ENCODE measurements at places on chromosomes 7 and 10.

DNA sequence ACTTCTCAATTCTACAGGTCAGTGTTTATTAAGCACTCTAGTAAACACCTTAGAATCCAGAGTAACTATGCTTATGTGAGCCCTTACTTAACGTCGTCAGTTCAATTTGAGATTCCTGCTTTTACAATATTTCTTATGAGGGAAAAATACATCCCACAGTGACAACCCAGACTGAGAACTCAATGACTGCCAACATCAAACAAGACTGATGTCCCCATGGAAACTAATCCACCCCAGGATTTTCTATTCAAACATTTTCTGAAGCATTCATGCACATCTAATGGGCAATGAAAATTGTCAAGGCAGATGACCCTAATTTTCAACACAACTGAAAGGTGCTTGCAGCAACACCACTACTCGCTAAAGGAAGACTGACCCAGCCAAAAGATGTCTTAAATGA lies 67.0 kb downstream of the ATE1 start:
- DNase-seq = no peak

- DNase-seq = peak; percentile 22
Measured at GRCh38 chr7:105493923-105494315, 28.2 kb downstream of the PUS7 start.

- DNase-seq = no peak
Measured at GRCh38 chr10:117590101-117590875, 47.7 kb downstream of the EMX2 start.

GRCh38 chr10:22252801-22253579 lies 35.2 kb upstream of the EBLN1 start:
- DNase-seq = no peak

- DNase-seq = peak; percentile 48
Measured at GRCh38 chr10:12844811-12845483, 156.6 kb downstream of the CCDC3 start.

DNA sequence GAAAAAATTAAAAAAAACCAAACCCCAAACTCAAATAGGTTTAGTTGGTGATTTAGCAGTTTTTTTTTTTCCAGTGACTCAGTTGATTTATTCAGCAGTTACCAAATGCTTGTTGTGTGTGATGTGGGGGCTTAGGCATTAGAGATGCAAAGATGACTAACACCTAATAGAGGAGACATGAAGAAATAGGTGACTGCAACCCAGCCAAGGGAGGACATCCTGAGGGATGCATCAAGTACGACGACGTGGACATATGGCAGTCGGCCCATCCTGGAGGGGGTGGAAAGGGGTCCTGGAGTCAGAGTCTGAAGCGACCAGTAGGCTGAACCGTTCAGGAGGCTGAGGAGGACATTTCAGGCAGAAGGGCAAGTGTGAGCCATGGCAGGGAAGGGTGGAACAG lies 35.5 kb downstream of the LRMDA start:
- peak; percentile 65 for DNase-seq

GRCh38 chr7:35259523-35259908 lies 5.6 kb upstream of the TBX20 start:
- DNase-seq = no peak

DNA sequence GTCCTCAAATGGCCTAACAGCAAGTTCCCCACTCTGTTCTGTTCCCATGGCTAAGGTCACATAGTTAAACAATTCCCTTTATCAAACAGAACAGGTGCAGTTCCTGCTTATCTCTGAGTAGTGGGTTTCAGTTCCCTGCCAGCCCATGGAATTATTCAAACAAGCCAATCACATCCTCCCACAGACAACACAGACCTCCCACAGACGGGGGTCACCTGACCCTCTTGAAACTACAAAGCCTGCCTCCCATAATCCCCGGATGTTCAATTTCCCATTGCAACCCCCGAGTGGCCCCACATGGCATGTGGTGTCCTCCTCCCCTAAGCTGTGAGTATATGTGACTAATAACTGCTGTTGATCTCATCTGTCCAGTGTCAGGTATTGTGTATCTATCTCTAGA lies 64.1 kb downstream of the TMEM168 start:
- DNase-seq = no peak

GRCh38 chr10:29185050-29185449 lies 103.8 kb upstream of the LYZL1 start:
- no peak for DNase-seq

GRCh38 chr7:84232646-84233045 lies 38.1 kb upstream of the SEMA3A start:
- peak; percentile 78 for DNase-seq

GRCh38 chr7:76272851-76273497 lies 29.5 kb upstream of the HSPB1 start:
- no peak for DNase-seq

- DNase-seq = peak; percentile 75
Measured at GRCh38 chr7:20199015-20199737, 18.0 kb downstream of the MACC1 start.

DNA sequence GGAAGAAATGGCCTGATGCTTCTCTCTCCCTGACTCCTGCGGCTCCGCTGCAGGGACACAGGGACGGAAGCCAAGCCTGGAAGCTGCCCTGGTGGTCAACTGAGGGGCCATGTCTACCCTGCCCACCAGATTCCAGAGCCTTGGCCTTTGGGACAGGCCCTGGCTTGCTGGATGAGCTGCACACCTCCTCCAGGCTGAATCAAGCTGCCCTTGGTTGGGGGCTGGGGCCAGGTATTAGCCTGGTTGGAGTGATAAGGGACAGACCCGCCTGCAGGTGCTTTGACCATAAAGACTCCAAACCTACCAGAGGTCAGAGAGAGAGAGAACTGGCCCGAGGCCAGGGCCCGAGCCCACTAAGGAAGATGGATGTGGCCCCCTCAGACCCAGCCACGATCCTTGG lies 30.1 kb downstream of the CRHR2 start:
- DNase-seq = no peak

GRCh38 chr10:13158401-13158800 lies 3.0 kb upstream of the MCM10 start:
- no peak for DNase-seq

GRCh38 chr10:118343549-118343948 lies 1.4 kb upstream of the FAM204A start:
- no peak for DNase-seq

Data from skeletal muscle cell (primary cell).